Central memory CD8-positive, alpha-beta T cell (primary cell): ENCODE measurements at places on chromosomes 13 and 19.

DNA sequence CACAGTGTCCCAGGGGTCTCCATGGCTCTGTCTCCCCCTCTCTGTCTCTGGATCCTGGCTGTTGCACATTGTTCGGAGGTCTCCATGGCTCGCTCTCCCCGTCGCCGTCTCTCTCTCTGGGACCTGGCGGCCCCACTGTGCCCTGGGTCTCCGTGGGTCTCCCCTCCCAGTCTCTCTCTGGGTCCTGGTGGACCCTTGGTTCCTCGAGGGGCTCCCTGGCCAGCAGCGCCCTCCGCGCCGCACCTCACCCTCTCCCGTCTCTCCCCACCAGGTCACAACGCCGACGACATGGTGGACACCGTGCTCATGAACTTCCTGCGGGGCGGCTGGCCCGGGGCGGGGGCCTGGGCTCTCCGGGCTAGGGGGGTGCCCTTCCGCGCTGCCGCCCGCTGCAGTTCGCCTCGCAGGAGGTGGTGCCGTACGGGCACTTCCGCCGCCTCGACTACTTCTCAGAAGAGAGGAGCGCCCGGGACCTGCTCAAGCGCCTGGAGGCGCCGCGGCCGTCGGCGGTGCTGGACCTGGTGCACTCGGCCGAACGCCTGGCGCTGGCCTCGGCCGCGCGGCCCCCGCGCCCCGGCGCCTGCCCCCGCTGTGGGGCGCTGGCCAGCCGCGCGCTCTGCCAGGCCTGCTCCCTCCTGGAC lies 29.1 kb downstream of the SIGLEC5 start:
- peak overlapping the region; percentile 77 for H3K4me3 ChIP-seq
- no peak for DNase-seq
- peaks cover 8% of the 10 kb centered on the region for H3K27me3 ChIP-seq
- peaks cover 2% of the 10 kb centered on the region for H3K36me3 ChIP-seq

DNA sequence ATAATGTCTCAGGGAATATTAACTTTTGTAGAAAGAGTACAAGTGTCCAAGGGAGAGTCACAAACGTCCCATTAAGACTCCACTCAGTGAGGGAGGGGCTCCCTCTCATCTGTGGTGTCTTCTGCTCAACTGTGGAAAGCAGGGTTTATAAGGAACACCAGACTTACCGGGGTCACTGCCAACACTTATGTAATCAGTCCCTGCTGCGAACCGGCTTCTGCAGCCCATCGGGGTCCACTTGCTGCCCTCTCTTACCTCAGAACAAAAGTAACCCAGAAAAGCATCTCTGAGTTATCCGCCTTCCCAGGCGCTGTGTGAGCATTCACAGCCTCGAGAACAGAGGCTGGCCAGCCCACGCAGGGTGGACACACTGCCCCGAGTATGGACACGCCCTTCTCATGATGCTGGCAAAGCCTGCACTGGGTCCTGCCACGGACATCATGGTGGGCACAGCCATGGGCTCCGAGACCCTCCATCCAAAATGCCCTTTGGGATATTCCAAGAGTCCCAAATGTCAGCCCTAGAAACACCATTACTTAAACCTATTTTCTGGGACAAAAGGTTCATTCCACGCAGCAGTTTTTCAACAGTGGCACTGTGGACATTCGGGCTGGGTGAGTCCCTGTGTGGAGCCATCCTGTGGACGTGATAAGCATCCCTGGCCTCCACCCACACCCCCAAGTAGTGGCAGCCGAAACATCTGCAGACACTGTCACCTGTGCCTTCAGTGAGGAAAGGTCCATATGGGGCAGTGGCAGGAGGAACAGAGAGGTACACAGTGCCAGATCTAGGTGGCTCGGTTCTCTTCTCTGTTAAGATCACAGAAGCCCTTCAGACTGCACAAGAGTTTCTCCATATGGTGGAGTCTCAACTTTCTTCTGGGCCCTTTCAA lies 63.9 kb downstream of the STK24 start:
- H3K36me3 ChIP-seq = peaks cover 18% of the 10 kb centered on the region
- H3K27ac ChIP-seq = peak overlapping the region; percentile 8
- no peaks in the 10 kb centered on the region for H3K27me3 ChIP-seq
- no peak for DNase-seq
- H3K4me1 ChIP-seq = peaks cover 78% of the 10 kb centered on the region

DNA sequence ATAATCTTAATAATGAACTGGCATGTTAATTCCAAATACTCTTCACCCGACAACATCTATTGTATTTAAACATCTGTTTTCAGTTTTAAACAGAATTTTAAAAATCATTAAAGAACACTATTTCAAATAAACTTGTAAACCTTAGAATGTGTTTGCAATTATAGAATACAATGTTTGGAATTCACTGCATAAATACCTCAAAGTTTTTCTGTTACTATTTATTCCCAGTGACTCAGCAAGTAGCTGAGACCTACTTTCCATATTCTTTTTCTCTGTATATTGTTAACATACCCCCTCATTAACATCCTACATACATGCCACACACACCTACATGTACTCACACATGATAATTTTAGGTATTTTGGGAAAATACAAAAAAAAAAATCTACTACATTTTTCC lies 1134.3 kb downstream of the SLITRK1 start:
- H3K4me1 ChIP-seq = no peaks in the 10 kb centered on the region
- H3K27me3 ChIP-seq = no peaks in the 10 kb centered on the region
- no peaks in the 10 kb centered on the region for H3K36me3 ChIP-seq
- no peak for DNase-seq
- H3K27ac ChIP-seq = no peak overlapping the region

DNA sequence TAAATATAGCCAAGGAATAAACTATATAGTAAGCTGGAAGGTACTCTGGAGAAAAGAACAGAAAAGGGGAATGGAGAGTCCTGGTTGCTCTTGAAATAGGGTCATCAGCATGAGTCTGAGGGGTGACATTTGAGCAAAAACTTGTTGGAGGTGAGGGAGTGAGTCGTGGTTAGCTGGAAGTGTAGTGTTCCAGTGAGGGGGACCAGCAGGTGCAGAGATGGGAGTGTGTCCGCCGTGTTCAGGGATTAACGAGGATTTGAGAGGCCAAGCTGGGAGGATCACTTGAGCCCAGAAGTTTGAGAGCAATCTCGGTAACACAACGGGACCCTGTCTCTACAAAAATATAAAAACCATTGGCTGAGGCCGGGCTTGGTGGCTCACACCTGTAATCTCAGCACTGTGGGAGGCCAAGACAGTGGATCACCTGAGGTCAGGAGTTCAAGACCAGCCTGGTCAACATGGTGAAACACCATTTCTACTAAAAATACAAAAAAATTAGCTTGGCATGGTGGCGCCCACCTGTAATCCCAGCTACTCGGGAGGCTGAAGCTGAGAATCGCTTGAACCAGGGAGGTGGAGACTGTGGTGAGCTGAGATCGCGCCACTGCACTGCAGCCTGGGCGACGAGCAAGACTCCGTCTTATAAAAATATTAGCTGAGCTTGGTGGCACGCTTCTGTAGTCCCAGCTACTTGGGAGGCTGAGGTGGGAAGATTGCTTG lies 1.1 kb downstream of the SUPT5H start:
- H3K4me1 ChIP-seq = peaks cover 64% of the 10 kb centered on the region
- H3K27me3 ChIP-seq = no peaks in the 10 kb centered on the region
- peaks cover 26% of the 10 kb centered on the region for H3K36me3 ChIP-seq
- H3K27ac ChIP-seq = peak overlapping the region; percentile 100

- no peak overlapping the region for H3K27ac ChIP-seq
- no peaks in the 10 kb centered on the region for H3K4me1 ChIP-seq
- DNase-seq = no peak
- H3K4me3 ChIP-seq = no peak overlapping the region
- H3K27me3 ChIP-seq = no peaks in the 10 kb centered on the region
These were observed 29.9 kb downstream of the CEBPG start for GRCh38 chr19:33403221-33403972.

DNA sequence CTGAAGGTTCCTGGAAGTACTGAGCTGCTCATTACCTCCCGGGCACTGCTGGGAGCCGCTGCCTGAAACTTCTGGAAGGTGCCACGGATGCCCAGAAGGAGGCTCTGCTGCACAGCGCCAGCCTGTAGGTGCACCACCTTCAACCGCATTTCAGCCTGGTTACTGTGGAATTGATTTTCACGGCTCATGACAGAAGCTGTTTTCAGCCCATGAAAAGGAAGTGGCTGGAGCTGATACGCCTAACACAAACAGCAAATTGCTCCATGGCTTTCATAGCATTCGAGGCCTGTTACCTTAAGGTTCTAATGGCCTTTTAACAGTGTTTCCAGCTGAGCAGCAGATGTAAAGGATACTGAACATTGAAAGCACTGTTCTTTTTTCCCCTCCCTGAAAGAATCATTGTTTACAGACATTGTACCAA lies 22.0 kb downstream of the GPC6 start:
- H3K27me3 ChIP-seq = peaks cover 11% of the 10 kb centered on the region
- no peak overlapping the region for H3K4me3 ChIP-seq
- H3K36me3 ChIP-seq = peaks cover 3% of the 10 kb centered on the region
- H3K27ac ChIP-seq = no peak overlapping the region
- no peak for DNase-seq

DNA sequence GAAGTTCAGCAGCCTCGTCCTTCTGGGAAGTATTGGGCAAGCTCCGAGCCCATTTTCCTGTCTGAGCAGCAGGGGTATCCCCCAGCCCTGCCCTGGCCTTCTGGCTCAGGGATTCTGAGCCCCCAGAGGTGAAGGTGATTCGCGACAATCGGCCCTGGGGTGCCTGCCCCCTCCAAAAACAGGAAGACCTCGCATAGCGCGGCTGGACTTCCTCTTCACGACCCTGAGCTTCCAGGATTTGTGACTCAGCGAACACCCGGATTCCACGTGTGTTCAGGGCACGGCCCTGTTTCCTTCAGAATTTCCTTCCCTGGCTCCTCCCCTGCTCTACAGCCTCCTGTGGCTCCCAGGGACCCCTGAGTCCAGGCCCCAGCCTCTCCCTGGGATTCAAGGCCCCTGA lies at the start of gene SEMA6B:
TSS of gene SEMA6B (minus strand) at position 116 of the 400 bp plus-strand sequence. CDS start 1,227 bp downstream, outside the sequence.
- no peak for DNase-seq
- H3K27me3 ChIP-seq = peaks cover 8% of the 10 kb centered on the region
- peaks cover 2% of the 10 kb centered on the region for H3K36me3 ChIP-seq
- H3K27ac ChIP-seq = no peak within 1 kb of the TSS

DNA sequence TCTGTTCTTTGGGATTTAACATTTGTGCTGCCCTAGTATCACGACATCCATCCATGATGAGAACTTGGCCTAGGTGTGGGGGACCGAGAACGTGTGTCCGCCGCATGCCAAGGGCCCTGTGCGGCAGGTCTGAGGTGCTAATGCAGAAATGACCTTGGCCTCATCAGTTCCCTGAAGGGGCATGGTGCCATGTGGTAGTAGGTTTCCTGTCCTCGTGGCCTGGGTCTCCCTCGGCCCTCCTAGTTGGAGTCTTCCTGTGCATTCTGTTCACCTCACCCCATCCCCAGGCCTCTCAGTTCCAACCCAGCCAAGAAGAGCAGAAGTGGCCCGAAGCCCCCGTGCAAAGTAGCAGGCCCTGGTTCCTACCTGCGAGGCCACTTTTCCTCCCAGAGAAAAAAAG lies 59.8 kb downstream of the GGACT start:
- peak overlapping the region; percentile 51 for H3K27ac ChIP-seq
- H3K4me3 ChIP-seq = no peak overlapping the region

- no peak overlapping the region for H3K4me3 ChIP-seq
- H3K36me3 ChIP-seq = peaks cover 20% of the 10 kb centered on the region
- no peak overlapping the region for H3K27ac ChIP-seq
- no peak for DNase-seq
- H3K27me3 ChIP-seq = no peaks in the 10 kb centered on the region
- no peaks in the 10 kb centered on the region for H3K4me1 ChIP-seq
These were observed 14.4 kb upstream of the SLC25A42 start for GRCh38 chr19:19049406-19049805.

- H3K4me1 ChIP-seq = no peaks in the 10 kb centered on the region
- no peak overlapping the region for H3K27ac ChIP-seq
- DNase-seq = no peak
These were observed 11.0 kb downstream of the ZNF333 start for GRCh38 chr19:14700711-14701375.
